ENCODE measurements at places on chromosomes 5 and 9. TPM values are rescaled to one million over a fixed set of nuclear protein-coding genes. Genes with fewer than 3 reads are reported as not detected.

The TAF1L gene
- total RNA-seq: not detected

The PGM5 gene
- not detected for total RNA-seq

The ADGRD2 gene
- not detected for total RNA-seq

The SLCO6A1 gene
- total RNA-seq: not detected

The ABCA2 gene
- total RNA-seq: 87.5 TPM

The SMIM33 gene
- total RNA-seq: not detected

The MCIDAS gene
- total RNA-seq: not detected

The F12 gene
- total RNA-seq: not detected

The TMEM215 gene
- total RNA-seq: not detected

The TTC23L gene
- total RNA-seq: not detected

The CCL27 gene
- total RNA-seq: not detected
